ENCODE measurements at places on chromosomes 6 and 20. TPM values are rescaled to one million over a fixed set of nuclear protein-coding genes. Genes with fewer than 3 reads are reported as not detected.

CST3 gene
- total RNA-seq, result 416 TPM

TRIM40 gene
- total RNA-seq, result not detected

NOX3 gene
- total RNA-seq, result not detected

GMPR gene
- 0.61 TPM for total RNA-seq

SRMS gene
- total RNA-seq, result not detected

ECT2L gene
- total RNA-seq, result not detected

REV3L gene
- 7.1 TPM for total RNA-seq

TFAP2A gene
- total RNA-seq, result 16.4 TPM

CAP2 gene
- total RNA-seq, result 12.2 TPM

HLA-G gene
- total RNA-seq, result 0.13 TPM

SIRPB2 gene
- not detected for total RNA-seq

TBX18 gene
- total RNA-seq, result 17.2 TPM

SYCP2 gene
- 0.30 TPM for total RNA-seq

TMEM63B gene
- total RNA-seq, result 16.0 TPM

DUSP15 gene
- total RNA-seq, result 0.95 TPM

C6orf141 gene
- 20.9 TPM for total RNA-seq

AAR2 gene
- 41.0 TPM for total RNA-seq

ENPP5 gene
- total RNA-seq, result not detected

TSBP1 gene
- not detected for total RNA-seq

ASXL1 gene
- 32.2 TPM for total RNA-seq

HINT3 gene
- total RNA-seq, result 7.4 TPM

SLC22A3 gene
- total RNA-seq, result 37.0 TPM

CTNNBL1 gene
- total RNA-seq, result 64.1 TPM

TRIM15 gene
- total RNA-seq, result not detected

HUS1B gene
- total RNA-seq, result 0.20 TPM

SYTL3 gene
- 0.88 TPM for total RNA-seq

PBOV1 gene
- not detected for total RNA-seq

CGAS gene
- 5.2 TPM for total RNA-seq

TREM2 gene
- total RNA-seq, result not detected

CST7 gene
- total RNA-seq, result not detected

LPA gene
- total RNA-seq, result not detected

TMEM244 gene
- not detected for total RNA-seq

SNAP25 gene
- total RNA-seq, result 19.7 TPM

BCL2L1 gene
- 183 TPM for total RNA-seq

SGK2 gene
- total RNA-seq, result 11.0 TPM

LGSN gene
- total RNA-seq, result 3.8 TPM

CST4 gene
- total RNA-seq, result not detected

RNF182 gene
- total RNA-seq, result 2.5 TPM

SPDEF gene
- total RNA-seq, result 2.7 TPM

SLC26A8 gene
- not detected for total RNA-seq

SLA2 gene
- not detected for total RNA-seq

HNF4A gene
- 14.5 TPM for total RNA-seq

PARD6B gene
- 2.6 TPM for total RNA-seq

RAB44 gene
- total RNA-seq, result 0.06 TPM

HLA-DRA gene
- not detected for total RNA-seq

LY6G6F gene
- not detected for total RNA-seq

GRM1 gene
- total RNA-seq, result 0.07 TPM

SOX12 gene
- 30.7 TPM for total RNA-seq

BEND6 gene
- 0.88 TPM for total RNA-seq

RIMS4 gene
- total RNA-seq, result 1.4 TPM

RPL7L1 gene
- total RNA-seq, result 68.4 TPM

SMOC2 gene
- total RNA-seq, result not detected

GSTA2 gene
- total RNA-seq, result not detected

Data from A549 treated with RU486 at 1 μM for 4 hours (cell line).